Esophagus mucosa (tissue), 1 donor: ENCODE measurements at places on chromosomes 16 and 17.

DNA sequence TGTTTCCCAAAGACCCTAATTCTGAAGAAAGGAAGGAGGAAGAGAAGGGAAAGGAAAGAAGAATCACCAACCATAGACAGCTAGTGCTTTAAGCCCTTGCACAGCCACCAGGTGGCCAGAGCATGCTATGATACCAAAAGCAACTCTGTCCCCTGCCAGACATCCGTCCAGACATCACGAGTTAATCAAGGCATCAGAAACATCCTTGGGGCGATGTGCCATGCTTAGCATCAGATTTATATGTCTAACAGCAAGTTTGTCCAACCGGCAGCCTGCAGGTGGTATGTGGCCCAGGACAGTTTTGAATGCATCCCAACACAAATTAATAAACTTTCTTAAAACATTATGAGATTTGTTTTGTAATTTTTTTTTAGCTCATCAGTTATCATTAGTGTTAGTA lies 2.9 kb upstream of the CRYBA1 start:
- no peak for ATAC-seq

DNA sequence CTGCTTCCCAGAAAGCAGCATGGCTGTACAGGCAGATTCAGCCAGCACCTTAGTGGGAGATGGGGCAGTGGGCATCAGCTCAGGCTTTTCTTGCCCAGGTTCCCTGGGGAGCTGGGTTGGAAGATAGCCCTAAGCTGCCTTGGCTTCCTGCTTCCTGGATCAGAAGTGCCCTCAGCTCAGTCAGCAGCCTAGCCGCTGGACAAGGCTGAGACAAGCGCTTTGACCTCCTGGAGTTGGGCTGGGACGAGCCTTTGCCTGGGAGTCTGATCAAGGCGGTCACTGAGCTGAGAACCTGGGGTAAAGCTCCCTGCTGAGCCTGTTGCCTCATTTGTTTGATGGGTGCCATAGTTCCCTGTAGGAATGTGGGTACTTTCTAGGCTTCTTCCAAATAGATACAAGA lies 190.0 kb downstream of the RAB11FIP4 start:
- peak; percentile 21 for ATAC-seq

DNA sequence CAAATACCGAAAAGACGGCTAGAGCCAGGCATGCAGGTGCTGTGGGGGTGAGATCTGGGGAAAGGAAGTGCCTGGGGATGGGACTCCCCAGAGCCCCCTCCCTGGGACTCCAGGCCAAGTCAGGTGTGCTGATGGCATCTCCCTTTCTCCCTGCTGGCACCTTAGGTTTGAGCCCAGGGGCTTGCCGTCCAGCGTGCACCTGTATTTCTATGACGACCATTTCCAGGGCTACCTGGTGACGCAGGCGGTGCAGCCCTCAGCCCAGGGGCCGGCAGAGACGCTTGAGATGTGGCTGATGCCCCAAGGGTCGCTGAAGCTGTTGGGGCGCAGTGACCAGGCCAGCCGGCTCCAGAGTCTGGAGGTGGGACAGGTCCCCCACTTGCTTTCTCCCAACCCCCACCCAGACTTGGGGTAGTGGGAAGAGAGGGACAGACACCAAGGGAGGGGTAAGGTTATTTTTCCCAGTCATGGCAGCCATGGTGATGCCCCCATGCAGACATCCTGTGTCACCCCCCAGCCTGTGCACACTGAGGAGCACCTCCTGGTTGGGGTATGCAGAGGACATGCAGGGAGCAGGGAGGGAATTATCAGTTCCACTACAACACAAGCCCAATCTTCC lies 11.1 kb downstream of the XYLT2 start:
- ATAC-seq: no peak

- ATAC-seq: peak; percentile 67
Measured at GRCh38 chr17:57557416-57557815, 187.7 kb downstream of the CCDC182 start.

GRCh38 chr17:6523330-6523729 lies 33.0 kb downstream of the PITPNM3 start:
- ATAC-seq: peak; percentile 47

DNA sequence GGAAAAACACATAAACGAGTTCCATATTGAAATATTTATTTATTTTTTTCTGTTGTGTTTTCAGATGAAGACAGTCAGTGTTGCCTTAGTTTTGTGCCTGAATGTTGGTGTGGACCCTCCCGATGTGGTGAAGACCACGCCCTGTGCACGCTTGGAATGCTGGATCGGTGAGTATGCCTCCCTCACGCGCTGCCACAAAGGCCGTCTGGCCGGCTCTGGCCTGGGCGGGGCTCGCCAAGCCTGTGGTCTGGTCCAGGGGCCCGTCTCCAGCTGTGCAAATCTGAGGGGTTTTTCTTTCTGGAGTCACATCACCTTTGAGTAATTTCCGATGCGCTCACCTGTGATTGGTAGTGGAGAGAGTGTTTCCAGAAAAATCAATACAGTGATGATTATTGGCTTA lies 81.0 kb downstream of the RPTOR start:
- no peak for ATAC-seq

- no peak for ATAC-seq
Measured at GRCh38 chr16:77469634-77470033, 34.8 kb upstream of the ADAMTS18 start.

DNA sequence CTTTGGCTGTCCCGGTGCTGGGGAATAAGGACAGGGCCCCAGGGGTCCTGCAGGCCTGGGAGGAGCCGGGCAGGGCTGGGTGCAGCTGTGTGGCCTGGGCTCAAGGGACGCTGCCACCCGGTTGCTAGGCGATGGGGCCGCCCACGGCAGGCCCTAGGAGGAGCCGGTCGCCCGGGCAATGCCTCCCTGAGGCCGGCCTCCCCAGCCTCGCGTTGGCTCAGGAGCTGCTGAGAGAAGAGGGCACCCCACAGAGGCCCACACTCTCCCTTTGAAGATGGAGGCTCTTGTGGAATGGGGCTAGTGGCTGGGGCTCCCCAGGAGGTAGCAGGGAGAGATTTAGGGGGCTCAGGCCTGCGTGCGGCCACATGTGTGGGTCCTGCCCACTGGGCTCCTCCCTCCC lies at the start of gene CIBAR2:
TSS of gene CIBAR2 (minus strand) at position 109 of the 400 bp plus-strand sequence. CDS start 120 bp downstream, outside the sequence.
- peak; percentile 4 for ATAC-seq

DNA sequence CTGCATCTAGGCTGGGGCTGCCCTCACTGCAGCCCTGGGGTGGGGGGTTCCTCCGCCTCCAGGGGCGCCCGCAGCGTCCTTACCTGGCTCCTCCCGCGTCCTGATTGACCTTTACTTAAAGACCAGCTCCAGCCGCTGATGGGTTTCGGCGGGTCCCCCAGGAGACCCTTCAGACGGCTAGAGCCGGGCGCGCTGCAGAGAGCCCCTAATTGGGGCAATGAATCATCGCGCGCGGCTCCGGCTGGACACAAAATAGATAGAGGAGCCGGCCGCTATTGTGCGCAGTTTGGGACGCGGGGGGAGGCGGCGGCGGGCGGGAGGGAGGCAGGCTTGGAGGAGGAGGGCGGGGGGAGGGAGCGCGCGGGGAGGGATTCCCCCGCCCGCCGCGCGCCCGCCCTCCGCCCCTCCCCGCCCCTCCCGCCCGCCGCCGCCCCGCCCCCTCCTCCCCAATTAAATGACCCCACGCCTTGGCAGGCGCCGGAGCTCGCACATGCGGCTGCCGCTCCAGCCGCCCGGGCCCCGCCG lies 56.5 kb upstream of the CIBAR2 start:
- no peak for ATAC-seq

DNA sequence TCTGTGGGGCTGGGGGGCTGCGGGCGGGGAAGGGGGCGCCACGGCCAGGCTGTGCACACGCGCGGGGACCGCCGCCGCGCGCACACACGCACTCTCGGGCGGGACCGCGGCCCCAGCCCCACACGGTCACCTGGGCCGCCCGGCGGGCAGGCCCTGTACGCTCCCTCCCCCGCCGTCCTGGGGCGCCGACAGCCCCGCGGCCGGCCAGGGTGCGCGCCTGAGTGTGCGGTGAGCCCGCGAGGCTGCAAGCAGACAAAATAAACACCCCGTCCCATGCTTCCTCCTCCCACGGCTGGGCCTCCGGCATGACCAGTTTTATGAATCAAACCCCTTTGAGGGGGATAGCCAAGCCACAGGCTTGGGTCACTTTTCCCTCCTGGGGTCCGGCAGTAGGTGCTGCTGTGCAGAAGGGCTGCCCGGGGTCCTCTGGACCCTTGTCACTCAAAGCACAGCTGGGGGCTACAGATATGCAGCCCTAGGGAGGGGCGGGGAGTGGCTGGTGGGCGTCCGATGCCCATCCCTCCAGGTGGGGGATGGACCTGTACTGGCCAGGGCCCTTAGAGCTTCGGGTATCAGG lies 441 bp downstream of the VASN start:
- no peak for ATAC-seq

DNA sequence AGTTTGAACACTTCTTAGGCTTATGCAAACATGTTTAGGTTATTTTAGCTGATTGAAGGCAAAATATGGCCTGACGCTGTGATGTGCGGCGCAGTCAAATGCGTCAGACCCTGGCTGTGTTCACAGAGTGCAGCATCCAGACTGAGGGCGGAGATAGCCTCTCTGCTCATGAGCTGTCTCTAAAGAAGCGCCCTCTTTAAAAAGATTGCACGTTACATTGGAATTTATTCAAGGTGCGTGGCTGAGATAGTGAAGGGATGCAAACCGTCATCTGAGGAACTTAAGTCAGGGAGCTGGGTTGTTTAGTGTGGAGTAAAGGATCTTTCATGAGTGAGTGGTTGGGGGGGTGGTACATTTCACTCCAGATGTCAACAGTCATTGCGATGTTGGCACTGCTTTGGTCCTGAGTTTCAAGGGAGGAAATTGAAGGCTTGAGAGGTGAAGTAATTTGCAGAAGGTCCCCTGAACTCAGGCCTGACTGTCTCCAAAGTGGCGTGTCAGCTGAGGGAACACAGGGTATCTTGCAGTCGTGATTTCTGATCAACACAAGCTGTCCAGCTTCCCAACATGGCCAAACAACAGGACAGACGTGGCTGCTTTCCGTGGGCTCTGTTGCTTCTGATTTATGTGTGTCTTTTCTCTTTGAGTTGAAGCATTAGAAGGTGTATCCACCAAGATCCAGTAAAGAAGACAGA lies 33.4 kb downstream of the RPTOR start:
- no peak for ATAC-seq

DNA sequence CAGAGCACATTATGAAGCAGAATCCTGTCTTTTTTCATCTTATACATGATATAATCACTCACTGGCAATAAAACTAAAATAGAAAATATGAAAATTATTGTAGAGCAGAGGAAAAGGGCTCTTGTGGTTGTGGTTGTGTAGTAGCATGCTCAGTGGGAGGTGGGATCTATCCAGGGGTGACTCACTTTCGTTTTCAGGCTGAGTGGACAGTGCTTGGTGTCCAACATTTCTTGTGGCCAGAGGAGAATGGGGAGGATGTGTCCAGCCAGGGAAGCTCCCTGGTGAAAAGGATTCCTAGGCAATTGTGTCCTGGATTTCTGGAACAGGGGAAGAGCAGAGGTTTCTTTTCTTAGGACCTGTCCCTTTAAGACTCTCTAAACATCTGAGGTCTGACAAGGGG lies 31.9 kb upstream of the CPHXL start:
- no peak for ATAC-seq

DNA sequence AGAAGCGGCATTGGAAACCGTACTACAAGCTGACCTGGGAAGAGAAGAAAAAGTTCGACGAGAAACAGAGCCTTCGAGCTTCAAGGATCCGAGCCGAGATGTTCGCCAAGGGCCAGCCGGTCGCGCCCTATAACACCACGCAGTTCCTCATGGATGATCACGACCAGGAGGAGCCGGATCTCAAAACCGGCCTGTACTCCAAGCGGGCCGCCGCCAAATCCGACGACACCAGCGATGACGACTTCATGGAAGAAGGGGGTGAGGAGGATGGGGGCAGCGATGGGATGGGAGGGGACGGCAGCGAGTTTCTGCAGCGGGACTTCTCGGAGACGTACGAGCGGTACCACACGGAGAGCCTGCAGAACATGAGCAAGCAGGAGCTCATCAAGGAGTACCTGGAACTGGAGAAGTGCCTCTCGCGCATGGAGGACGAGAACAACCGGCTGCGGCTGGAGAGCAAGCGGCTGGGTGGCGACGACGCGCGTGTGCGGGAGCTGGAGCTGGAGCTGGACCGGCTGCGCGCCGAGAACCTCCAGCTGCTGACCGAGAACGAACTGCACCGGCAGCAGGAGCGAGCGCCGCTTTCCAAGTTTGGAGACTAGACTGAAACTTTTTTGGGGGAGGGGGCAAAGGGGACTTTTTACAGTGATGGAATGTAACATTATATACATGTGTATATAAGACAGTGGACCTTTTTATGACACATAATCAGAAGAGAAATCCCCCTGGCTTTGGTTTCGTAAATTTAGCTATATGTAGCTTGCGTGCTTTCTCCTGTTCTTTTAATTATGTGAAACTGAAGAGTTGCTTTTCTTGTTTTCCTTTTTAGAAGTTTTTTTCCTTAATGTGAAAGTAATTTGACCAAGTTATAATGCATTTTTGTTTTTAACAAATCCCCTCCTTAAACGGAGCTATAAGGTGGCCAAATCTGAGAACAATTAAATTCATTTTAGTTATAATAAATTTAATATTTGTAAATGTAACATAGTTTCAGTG lies 1.7 kb downstream of the HEXIM1 start:
- ATAC-seq: peak; percentile 12

GRCh38 chr16:12869698-12870427 lies 31.5 kb upstream of the SHISA9 start:
- ATAC-seq: no peak

- ATAC-seq: peak; percentile 51
Measured at GRCh38 chr17:76452127-76452659, 759 bp downstream of the UBE2O start.

- no peak for ATAC-seq
Measured at GRCh38 chr16:17467923-17468540, 2.7 kb downstream of the XYLT1 start.

DNA sequence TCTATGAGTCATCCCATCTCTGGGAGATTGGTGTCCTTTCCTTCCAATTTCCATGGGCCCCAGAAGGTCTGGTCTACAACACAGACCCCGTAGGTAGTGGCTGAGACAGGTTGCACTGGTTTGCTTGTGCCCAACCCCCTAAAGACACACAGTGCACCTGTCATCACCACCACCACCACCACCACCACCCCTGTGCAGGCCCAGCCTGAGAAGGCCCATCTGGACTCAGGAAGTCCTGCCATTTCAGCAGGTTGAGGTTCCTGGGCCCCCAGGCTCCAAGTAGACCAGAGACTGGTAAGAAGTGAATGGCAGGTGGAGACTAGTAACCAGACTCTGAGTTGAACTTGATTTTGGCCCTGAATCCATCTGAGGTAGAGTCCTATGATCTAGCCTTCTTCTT lies 25.9 kb upstream of the PHB1 start:
- no peak for ATAC-seq

DNA sequence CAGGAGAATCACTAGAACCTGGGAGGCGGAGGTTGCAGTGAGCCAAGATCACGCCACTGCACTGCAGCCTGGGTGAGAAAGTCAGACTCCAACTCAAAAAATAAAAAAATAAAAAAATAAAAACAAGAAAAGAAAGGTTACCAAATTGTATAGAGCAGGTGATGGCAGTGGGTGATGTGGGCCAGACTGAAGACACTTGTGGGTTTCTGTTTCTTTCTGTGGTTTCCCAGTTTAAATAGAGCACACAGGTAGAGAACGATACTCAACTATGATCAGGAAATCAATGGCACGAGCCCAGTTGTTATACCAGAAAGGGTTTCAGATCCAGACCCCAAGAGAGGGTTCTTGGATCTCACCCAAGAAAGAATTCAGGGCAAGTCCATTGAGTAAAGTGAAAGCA lies 32.6 kb downstream of the NUBP1 start:
- ATAC-seq: no peak
